Activated naive CD4-positive, alpha-beta T cell treated with anti-CD3 and anti-CD28 coated beads, Interleukin-2, amount 50 U/mL, for 16 hours (primary cell): ENCODE measurements at places on chromosomes 6 and 20.

DNA sequence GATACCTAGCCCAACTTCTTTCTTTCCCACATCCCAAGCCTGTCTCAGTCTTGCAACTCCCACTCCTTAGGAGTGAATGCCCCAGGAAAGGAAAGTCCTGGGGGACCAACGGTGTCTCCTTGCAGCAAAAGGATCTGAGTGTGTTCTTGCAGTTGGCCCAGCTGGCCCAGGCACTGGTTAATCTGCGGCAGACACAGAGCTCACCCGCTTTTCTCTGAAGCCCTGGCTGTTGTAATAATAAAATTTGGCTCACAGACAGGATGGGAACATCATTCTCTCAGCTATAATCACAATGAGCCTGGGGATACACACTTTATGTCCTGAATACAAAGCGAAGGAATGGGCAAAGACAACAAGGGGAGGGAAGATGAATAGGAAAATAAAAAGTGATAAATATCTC lies 287.0 kb upstream of the PRND start:
- no peak for DNase-seq

- peak; percentile 59 for DNase-seq
Measured at GRCh38 chr6:119077643-119078375, 655 bp downstream of the FAM184A start.

GRCh38 chr20:38326309-38326708 lies 20.0 kb upstream of the LBP start:
- no peak for DNase-seq

DNA sequence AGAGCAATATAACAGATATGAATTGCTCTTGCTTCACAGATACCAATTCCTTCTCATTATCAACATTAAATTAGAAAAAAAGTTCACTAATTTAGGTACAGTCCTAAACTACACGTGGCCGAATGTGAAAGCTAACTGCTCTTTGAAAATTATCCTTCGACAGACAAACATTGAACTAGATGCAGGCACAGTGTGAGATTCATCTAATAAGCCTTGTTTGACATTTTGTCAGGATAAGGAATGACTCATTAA lies 1.1 kb downstream of the FAM184A start:
- DNase-seq = no peak

DNA sequence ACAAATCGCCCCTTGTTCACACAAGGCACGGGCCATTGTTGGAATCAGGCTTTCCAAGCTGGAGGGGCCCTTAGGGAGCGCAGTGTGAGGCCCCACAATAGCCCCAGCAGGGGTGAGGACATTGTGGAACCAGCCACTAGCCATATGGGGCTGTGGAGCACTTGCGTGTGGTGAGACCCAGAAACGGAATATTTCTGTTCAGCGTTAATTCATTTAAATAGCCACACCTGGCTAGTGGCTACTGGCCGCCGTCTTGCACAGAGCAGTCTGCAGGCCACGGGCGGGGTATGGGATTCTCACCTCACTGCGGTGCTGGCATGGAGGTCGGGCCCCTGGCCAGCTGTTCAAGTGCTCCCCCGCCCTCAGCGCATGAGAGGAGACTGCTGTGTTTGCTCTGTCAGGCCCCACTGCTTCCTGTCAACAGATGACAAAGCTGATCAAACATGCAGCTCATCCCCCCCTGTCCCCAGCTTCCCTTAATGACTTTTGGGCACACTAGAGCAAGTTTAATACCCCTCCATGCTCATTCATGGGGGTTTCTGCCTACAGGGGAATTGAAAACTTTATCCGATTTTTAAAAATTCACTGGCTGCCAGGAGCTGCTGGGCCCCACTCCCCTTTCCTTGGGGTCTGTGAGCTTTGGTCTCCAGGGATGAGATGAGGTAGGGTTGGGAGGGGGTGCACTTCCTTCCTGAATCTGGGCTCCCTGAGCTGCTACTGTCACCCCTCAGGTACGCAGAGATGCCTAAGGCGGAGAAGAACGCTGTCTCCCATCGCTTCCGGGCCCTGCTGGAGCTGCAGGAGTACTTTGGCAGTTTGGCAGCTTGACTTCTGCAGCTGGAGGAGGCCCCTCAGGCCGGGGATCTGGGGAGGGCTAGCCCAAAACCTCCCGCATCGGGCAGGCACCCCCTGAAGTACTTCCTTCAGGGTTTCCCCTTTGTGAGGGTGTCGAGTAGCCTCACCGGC lies 13.6 kb downstream of the ITPA start:
- peak; percentile 35 for DNase-seq

- no peak for DNase-seq
Measured at GRCh38 chr20:20173254-20173653, 120.9 kb downstream of the CFAP61 start.

DNA sequence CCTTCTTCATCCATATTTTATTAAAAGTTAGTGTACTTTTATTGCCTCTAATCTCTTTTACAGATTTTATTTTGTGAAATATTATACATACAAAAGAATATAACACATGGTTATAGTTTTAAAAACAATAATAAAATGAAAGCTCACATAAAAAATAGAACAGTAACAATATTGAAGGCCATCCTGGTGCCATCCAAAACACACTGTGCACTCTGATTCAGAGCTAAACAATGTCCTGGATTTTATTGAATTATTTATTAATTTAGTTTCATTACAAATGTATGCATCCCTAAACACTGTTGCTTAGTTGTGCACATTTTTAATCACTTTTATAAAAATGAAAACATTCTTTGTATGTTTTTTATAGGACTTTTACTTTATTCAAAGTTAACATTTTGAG lies 32.9 kb downstream of the RNF217 start:
- DNase-seq = no peak

- DNase-seq = no peak
Measured at GRCh38 chr6:133136177-133136880, 104.8 kb upstream of the EYA4 start.

DNA sequence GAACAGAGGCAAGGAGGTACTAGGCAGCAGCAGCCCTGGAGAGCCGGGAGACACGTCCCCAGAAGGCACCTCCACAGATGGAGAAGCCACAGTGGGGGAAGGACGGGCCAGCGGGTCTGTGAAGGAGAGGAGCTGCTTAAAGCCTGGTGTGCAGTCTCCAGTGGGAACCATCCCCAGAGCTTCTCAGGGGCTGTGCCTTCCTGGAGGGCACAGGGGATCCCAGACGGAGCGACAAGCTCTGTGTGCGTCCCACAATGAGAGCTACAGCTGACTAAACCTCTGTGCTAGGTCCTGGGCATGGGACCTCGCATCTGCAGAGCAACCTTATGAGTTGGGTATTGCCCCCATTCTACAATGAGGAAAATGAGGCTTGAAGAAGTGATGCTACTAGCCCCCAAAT lies 50.7 kb downstream of the EZR start:
- no peak for DNase-seq

- no peak for DNase-seq
Measured at GRCh38 chr6:21598674-21599023, 5.1 kb downstream of the SOX4 start.

GRCh38 chr20:53412577-53413185 lies 181.0 kb downstream of the ZNF217 start:
- DNase-seq = no peak

- DNase-seq = no peak
Measured at GRCh38 chr6:18260448-18261106, 3.8 kb downstream of the DEK start.

DNA sequence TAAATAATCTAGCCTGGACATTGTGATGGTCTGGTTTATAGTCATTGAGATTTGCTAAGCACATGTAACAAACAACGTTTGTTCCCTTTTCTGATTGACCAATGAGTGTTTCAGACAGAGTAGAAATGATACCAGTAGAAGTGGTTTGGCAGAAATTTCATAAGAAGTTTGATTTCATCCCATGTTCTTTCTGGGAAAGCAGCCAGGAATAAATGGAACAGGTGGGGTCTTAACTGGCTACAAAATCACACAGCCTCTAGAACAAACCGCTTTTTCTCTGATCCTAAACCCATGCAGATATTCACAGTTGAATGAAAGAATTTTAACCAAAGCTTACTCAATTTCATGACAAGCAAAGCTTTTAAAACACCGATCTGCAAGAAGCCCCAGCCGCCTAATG lies 227.5 kb downstream of the UST start:
- no peak for DNase-seq

DNA sequence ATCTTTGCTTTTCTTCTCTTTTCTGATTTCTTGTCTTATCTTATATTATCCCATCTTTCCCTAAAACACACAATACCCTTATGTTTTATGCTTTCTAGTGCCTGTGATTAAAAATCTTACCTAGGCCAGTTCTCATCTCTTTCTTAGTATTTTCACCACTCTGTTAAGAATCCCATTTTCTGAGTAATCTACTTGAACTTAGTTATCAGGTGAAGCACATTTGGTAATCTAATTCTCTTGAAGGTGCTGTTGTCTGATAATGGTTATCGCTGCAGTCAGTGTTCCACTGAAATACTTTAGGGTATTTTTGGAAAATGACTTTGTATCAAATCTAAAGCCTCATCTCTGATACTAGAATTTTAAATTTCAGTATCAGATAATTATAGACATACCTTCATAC lies 192.5 kb upstream of the MAN1A1 start:
- no peak for DNase-seq

- DNase-seq = no peak
Measured at GRCh38 chr20:47305667-47306066, 50.8 kb downstream of the ZMYND8 start.

DNA sequence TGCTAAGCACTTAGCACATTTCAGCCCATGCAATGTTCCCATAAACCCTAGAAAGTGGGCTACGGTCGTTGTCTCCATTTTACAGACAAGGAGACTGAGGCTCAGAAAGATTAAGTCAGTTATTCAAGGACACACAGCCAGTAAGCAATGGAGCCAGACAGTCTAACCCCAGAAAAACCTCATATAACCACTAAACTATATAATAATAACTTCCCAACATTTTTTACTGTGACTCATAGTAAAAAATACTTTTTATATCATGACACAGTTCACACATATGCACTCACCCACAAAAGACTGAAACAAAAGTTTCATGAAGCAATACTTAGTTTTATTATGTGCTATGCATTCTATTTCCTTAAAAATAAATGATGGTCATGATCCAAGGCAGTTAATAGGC lies 66.2 kb upstream of the EYA2 start:
- DNase-seq = no peak

- no peak for DNase-seq
Measured at GRCh38 chr6:69883551-69883950, 17.2 kb downstream of the COL19A1 start.

- DNase-seq = no peak
Measured at GRCh38 chr6:2426561-2427340, 181.3 kb upstream of the GMDS start.

- no peak for DNase-seq
Measured at GRCh38 chr20:63261795-63262528, 7.7 kb upstream of the NKAIN4 start.

DNA sequence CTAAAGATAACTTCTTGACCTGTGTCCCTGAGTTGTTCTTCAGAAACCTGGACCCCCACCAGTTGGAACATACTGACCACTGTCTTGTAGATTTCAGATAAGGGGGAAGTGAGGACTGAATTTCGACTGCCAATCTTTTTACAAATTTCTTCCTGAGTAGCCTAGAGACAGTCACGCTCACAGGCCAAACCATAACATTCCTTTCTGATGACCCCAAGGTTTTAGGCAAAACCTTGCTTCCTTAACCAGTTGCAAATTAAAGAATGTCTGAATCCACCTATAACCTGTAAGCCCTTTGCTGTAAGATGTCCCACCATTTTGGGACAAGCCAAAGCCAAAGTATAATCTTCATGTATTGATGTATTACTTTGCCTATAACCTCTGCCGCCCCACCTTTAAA lies 306.9 kb downstream of the LRFN2 start:
- no peak for DNase-seq

DNA sequence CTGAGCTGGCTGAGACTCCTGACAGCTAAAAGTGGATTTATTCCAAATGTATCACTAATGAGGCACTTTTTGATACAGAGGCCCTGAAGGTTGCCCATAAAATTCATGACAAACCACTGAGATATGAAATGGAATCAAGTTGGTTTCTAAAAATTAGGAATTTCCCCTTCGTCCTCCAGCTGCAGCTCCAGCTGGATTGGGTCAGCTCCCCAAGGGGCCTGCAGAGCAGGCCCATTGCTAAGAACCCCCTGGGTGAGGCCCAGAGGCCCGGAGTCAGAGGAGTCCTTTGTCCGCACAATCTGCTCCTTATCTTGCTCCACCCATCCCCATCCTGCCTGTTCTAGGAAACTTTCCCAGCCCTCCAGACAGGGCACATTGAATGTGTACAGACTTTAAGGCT lies 163.5 kb upstream of the TOP1 start:
- no peak for DNase-seq

GRCh38 chr6:81531869-81532561 lies 220.5 kb downstream of the TENT5A start:
- DNase-seq = no peak

DNA sequence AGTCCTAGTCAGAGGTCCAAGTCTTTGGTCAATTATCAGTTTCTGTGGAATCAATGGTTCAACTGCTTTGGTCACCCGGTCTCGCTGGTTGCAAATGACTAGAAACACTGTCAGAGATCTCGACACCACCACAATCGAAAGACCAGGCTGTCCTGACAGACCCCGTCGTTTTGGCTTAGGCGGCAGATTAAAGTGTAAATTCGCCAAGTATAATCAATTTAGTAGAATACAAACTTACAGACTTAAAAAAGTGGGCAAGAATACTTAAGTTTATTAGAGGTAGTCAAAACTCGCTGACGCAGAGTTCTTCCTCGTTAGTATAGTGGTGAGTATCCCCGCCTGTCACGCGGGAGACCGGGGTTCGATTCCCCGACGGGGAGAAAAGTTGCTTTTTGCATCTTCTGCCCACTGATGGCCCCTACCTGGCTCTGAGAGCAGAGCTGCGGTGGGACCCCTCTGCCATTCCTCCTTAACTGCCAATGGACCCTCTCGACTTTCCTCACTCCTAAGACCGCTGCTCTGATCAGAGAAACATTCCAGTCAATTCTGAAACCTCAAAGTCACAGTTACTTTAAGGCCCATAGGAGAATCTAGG lies 30.6 kb upstream of the ZNF184 start:
- peak; percentile 81 for DNase-seq

GRCh38 chr6:56050530-56051201 lies 175.3 kb upstream of the BMP5 start:
- no peak for DNase-seq

DNA sequence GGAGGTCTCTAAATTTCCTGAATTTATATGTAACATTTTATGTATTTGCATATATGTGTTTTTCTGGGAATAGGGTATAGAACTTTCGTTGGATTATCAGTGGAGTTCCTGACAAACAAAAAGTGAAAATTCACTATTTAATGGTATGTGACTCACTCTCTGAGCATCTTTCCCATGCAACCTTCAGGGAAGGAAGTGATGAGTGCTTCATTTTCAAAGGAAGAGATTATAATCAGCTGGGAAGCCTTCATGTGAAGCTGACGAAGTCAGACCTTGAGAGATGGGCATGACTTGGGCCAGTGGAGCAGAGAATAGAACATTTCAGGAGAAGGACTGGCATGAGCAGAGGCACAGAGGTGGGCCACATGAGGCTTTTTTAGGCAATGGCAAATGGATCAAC lies 72.7 kb downstream of the FAXC start:
- DNase-seq = no peak

DNA sequence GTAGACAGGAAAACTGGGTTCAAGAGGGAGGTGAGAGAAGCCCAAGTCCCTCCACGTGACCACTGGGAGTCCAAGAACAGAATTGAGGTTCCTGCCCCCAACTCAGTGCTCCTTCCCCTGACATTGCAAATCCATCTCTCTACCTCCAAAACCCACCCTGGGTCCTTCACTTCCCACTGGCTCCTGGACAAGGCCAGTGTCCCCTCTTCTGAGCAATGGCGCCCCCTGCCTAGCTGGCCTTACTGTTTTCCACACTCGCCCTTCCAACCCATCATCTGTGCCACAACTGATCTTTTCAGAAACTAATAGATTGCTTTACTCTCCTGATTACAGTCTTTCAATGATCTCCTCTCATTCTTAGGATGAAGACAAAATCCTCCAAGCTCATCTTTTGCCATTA lies 200.3 kb downstream of the ANKRD60 start:
- DNase-seq = no peak
